Keratinocyte (primary cell): ENCODE measurements at places on chromosomes 13 and 19. TPM values are rescaled to one million over a fixed set of nuclear protein-coding genes. Genes with fewer than 3 reads are reported as not detected.

The ZGLP1 gene
- polyA plus RNA-seq = 0.43 to 2.1 TPM (median 0.71 TPM) in 3 replicates

The RYR1 gene
- polyA plus RNA-seq = 0.32 to 0.75 TPM (median 0.41 TPM) in 3 replicates

The ZNF135 gene
- 2.7 to 6.7 TPM (median 3.4 TPM) in 3 replicates for polyA plus RNA-seq

The ZNF540 gene
- polyA plus RNA-seq = 0.15 to 0.95 TPM (median 0.35 TPM) in 3 replicates

The IL11 gene
- 1.6 to 5.1 TPM (median 2.2 TPM) in 3 replicates for polyA plus RNA-seq

The MBD3L2 gene
- not detected in 3 replicates for polyA plus RNA-seq

The SIGLEC8 gene
- polyA plus RNA-seq = not detected in 3 replicates

The RCBTB2 gene
- polyA plus RNA-seq = 3.4 to 5.5 TPM (median 4.6 TPM) in 3 replicates

The NUP58 gene
- polyA plus RNA-seq = 36.3 to 51.5 TPM (median 43.8 TPM) in 3 replicates

The WDR87 gene
- not detected in 3 replicates for polyA plus RNA-seq

The CDKN2D gene
- polyA plus RNA-seq = 3.9 to 7.3 TPM (median 6.8 TPM) in 3 replicates

The ZNF571 gene
- 1.6 to 4.0 TPM (median 2.4 TPM) in 3 replicates for polyA plus RNA-seq

The LILRA5 gene
- polyA plus RNA-seq = not detected in 3 replicates

DNA sequence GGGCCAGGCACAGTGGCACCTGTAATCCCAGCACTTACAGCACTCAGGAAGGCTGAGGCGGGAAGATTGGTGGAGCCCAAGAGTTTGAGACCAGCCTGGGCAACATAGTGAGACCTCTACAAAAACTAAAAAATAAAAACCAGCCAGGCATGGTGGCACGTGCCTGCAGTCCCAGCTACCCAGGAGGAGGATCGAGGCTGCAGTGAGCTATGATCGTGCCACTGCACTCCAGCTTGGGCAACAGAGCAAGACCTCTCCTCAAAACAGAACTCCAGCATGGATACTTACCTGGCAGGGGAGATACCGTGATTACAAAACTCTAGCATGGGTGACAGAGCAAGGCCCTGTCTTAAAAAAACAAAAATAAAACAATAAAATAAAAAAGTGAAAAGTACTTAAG lies 95.3 kb downstream of the GJA3 start:
- DNase-seq = no peak

DNA sequence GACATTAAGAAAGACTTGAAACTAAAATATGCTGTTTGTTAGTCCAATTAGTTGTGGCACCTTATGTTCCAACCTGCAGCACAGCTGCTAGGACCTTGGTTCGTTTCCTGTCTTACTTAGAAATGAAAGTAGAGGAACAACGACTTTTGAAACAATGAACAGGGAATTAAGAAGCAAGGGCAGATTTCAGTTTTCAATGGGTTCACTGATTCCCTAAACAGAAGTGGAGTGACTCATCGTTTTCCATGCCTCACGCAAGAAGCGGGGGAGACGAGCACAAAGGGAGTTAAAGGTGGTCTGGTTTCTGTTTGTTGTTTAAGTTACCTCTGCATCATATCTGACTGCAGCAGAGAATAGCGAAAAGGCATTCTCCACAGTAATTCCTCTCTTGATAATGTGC lies 44.8 kb downstream of the PHF11 start:
- no peak for DNase-seq

DNA sequence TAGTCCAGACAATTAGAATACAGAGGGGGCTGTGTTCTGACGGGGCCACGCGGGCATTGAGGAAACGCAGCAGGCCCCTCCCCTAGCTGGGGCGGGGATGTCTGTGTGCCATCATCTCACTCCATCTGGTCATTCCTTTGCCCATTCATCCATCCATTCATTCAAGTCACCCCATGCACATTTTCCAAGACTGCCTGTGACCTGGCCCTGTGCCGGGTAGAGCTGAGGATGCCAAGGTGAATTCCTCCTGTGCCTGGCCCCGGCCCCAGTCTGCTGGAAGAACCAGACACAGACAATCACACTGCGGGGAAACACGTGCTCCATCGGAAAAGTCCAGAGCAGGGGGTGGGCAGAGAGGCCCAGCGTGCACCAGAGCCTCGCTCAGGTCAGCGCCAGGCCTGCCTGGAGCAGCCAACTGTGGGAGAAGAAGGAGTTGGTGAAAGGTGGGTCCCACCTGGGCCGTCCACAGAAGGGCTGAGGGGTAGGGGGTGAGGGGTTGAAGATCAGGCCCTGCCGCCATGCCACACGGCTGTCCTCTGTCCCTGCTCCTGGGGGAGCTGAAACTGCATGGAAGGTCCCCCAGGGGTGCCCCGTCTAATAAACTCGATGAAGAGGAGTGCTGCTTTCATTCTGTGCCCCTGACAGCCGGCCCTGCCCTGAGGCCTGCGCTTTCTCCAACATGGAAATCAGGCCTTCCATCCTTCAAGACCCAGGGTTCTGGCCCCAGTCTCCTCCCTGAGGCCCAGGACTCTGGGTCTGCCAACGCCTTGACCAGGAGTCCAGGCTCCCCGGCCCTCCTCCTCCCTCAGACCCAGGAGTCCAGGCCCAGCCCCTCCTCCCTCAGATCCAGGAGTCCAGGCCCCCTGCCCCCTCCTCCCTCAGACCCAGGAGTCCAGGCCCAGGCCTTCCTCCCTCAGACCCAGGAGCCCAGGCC lies 1.6 kb upstream of the CACNG6 start:
- no peak for DNase-seq

GRCh38 chr13:46521921-46522747 lies 30.8 kb upstream of the LRCH1 start:
- DNase-seq = no peak

DNA sequence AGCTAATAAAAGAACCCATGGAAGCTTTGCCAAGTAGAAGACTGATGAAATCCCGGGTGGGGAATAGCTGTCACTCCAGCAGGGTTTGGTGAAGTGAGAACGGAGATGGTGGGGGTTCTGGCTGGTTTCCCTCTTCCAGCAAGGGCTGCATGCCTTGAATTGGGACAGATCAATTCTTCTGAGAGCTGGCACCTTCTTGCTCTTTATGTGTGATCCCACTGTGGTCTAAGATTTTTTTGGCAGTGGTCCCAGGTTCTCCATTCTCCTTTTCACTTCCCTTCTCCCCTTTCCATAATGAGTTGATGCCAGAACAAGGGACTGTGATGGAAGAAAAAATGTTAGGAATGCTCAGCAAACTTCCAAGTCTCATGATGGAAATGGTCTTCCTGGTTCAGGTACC lies 50.0 kb downstream of the TNFSF11 start:
- DNase-seq = no peak

DNA sequence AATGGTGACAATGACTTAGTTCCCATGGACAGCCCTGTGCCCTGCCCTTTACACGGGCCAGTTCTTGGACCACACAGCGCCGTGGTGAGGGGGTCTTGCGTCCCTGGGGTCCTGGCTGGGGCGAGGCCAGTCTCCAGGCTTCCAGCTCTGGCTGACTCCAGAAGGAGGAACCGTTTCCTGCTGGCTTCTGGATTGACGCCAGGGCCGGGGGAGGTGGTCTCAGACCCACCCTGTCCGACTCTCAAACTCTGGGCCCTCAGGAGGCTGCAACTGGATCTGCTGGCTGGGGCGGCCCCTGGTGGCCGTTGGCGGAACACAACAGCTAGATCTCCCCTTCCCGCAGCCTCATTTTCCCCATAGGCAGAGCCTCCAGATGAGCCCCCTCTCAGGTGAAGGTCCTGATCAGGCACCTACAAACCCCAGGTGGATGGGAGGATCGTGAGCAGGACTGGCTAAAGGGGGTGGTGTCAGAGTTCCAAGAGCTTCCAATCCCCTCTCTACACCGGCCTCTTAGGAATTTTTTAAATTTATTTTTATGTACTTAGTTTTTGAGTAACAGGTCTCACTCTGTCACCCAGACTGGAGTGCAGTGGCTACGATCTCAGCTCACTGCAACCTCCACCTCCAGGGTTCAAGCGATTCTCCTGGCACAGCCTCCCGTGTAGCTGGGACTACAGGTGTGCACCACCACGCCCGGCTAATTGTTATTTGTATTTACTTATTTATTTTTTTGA lies 8.0 kb downstream of the CCDC194 start:
- no peak for DNase-seq

GRCh38 chr13:110340812-110341444 lies 33.8 kb downstream of the COL4A2 start:
- no peak for DNase-seq

DNA sequence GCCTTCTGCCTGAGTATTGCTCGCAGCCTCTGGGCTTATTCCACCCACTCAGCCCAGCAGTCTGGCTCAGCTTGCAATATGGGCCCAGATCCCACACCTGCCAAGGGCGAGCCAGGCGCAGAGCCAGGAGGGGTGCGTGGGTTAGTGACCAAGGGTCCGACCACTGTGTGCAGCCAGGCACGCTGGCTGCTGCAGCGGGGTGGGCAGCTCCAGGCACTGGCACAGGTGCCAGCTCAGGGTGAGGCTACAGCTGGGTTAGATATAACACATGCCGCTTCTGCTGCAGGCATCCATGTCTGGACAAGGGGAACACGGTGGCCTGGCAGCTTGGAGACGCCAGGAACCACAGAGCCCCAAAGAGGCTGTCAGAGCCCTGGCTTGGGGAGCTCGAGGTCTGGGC lies 12.6 kb upstream of the URAD start:
- no peak for DNase-seq

GRCh38 chr19:1266129-1266915 lies 2.8 kb upstream of the CIRBP start:
- DNase-seq = no peak

- no peak for DNase-seq
Measured at GRCh38 chr13:112150352-112150751, 83.4 kb downstream of the SOX1 start.

- DNase-seq = no peak
Measured at GRCh38 chr13:110250258-110250891, 56.6 kb downstream of the COL4A1 start.

DNA sequence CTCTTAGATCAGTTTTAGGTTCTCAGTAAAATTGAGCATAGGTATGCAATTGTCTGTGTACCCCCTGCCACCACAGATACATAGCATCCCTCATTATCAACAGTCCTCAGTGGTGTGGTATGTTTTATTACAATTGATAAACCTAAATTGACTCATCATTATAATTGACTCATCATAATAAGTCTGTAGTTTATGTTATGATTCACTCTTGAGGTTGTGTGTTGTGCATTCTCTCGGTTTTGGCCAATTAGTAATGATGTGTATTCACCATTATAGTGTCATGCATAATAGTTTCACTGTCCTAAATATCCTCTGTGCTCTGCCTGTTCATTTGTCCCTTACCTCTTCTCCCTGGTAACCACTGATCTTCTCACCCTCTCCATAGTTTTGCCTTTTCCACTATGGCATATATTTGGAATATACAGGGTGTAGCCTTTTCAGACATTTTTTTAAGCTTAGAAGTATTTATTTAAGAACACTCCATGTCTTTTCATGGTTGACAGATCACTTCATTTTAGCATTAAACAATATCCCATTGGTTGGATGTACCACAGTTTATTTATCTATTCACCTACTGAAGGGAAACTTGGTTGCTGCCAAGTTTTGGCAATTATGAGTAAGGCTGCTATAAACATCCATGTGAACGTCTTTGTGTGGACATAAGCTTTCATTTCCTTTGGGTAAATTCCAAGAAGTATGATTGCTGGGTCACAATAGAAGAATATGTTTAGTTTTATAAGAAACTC lies 1620.6 kb upstream of the MIR17HG start:
- peak; percentile 69 for DNase-seq

DNA sequence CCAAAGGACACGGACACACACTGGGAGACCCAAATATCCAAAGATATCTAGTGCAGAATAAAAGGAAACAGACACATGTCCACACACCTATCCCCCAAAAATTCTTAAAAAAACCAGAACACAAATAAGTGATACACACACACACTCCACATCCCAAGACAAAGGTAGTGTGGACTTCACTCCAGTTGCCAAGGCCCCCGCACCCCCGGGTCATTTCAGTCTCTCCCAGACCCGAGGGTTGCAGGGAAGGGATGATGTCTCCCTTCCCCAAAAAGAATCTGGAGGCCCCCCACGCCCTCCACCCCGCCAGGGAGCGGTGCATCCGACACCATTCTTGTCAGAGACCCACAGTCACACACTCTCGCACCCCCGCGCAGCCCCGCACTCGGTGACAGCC lies 407 bp downstream of the DPF1 start:
- DNase-seq = no peak

DNA sequence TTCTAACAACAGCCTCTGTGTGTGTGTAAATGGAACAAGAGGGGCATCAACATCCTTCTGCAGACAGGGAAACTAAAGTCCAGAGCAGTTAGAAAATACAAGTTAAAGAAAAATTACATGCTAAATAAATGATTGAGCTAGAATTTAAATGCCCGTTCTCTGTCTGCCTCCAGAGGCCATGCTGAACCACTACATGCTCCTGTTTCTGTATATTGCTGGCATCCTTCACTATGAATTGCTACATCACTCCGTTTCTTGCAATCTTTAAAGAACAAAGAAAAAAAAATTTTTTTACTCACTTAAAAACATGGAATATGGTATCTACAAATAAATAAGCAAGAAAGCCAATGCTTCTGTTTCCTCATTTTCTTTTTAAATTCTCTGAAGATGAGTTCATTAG lies 47.9 kb downstream of the DCT start:
- no peak for DNase-seq

GRCh38 chr19:46678110-46678732 lies 17.2 kb upstream of the DACT3 start:
- DNase-seq = no peak

DNA sequence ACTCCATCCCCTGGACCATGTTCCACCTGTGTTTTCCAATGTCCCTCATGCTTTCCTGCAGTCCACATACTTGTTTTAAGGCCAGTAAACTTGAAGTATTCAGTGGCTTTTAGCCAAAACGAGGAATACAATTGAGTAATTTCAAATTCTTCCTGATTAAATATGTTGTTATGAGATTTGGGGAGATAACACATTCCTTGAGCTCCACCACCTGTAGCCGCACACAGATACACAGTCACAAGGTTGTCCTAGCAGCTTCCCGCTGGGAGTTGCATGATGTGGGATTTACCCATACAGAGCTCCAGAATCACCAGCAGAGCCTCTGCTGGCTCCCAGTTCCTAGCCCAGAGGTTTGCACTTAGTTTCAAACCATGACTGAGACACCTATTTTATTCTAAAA lies 53.6 kb upstream of the FRY start:
- no peak for DNase-seq

DNA sequence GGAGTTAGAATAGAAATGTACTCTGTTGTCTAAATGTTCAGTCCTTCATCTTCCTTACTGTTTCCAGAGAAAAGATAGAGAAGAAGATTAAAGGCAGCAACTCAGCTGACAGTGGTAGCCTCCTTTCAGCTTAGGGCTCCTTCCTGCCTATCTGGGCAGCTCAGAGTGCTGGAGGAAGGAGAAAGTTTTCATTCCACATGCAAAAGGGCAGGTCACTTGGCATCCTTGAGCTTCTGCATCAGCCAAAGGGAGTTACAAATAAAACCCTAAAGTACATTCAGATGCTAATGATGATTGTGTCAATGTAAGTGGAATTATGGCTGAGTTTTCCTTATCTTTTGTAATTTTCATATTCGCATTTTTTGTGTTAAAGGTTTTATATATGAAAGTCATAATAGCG lies 58.9 kb downstream of the ESD start:
- DNase-seq = no peak

DNA sequence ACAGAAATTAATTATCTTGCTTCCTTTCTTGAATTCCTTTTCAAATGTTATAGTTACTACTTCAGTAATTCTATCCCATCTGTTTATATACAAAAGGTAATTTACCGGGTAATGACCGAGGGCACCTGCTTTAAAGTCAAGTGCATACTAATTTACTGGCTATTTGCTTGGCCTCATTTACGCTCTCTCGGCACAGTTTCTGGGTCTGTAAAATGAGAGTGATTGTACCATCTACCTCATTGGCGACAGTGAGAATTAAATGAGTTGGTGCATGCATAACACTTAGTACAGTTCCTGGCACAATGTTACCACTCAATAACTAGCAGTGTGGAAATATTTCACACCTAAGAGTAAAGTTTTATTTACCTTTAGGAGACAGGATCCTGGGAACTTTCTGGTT lies 111.6 kb downstream of the GGACT start:
- DNase-seq = no peak

- no peak for DNase-seq
Measured at GRCh38 chr13:24737042-24737441, 26.9 kb upstream of the RNF17 start.
